Stimulated activated CD8-positive, alpha-beta memory T cell treated with anti-CD3 and anti-CD28 coated beads, Interleukin-4, amount 100 ng/mL, for 4 hours (primary cell): ENCODE measurements at places on chromosomes 1 and 21.

DNA sequence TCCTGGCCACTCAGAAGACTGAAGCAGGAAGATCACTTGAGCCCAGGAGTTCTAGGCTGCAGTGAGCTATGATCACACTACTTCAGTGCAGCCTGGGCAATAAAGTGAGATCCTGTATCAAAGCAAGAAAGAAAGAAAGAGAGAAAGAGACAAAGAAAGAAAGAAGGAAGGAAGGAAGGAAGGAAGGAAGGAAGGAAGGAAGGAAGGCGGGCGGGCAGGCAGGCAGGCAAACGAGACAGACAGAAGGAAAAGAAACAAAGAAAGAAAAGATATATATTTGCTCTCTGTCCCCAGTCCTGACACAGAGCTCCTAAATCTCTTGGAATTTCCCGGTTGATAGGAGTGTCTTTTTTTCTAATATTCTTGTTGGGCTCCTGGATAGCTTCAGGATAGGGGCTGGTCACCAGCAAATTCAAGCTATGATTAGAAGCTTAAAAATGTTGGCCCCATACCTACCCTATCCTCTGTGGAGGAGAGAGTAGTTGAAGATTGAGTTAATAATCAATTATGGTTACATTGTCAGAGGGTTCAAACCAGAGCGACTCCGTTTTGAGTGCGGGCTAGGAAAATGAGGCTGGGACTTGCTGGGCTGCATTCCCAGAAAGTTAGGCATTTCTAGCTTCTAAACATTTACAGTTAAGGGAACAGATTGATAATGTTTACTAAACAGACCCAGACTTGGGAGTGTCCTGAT, 3.3 kb upstream of the MIGA1 start:
- no peak for DNase-seq

DNA sequence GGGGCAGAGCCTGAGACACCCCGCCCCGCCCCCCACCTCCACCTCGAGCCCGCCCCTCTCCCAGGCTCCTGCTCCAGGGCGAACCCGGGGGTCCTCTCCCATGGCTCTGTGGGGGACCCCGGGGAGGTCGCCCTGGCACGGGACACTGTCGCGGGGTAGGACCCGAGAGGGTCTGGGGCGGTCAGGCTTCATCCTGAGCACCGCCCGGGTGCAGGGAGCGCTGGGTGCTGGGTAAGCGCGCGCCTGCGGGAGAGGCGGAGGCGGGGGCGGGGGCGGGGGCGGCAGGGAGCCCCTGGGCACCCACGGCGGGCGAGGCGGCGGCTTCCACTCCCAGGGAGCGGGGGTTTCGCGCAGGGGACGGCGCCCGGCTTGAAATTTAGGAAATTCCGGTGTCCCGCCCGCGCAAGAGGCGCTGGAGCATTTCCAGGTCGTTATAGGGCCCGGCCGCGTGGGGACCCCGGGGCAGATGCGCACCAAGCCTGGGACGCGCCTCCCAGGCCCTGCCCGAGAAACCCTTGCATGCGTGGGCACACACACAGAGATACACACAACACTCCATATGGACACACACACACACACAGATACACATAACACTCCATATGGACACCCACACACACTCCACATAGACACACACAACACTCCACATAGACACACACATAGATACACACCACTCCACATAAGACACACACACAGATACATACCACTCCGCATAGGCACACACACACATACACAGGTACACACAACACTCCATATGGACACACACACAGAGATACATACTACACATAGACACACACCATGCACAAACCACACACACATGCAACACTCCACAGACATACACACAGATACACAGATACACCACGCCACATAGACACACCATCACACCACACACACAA, 48.7 kb upstream of the SLC19A1 start:
- peak; percentile 41 for DNase-seq

- no peak for DNase-seq
Observed at GRCh38 chr1:37631036-37631435, 3.7 kb downstream of the RSPO1 start.

GRCh38 chr1:155185783-155186066, 12.1 kb downstream of the TRIM46 start:
- no peak for DNase-seq

DNA sequence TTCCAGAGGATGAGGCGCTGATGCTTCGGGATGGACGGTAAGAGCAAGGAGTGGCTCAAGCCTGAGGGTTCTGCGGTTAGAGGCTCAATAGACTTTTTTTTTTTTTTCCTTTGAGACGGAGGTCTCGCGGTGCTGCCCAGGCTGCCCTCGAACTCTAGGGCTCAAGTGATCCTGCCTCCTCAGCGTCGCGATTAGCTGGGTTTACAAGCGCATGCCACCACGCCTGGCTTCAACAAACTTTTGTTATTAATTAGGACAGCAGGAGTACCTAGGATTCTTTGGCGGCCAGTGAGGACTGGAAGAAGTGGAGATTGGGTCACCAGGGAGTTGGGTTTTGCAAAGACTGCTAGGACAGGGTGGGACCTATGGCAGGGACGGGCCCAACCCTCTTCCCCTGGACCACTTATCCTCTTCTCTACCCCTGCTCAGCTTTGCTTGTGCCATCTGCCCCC, 587 bp downstream of the SCNM1 start:
- no peak for DNase-seq

GRCh38 chr1:55669293-55669692, 454.1 kb upstream of the USP24 start:
- no peak for DNase-seq

DNA sequence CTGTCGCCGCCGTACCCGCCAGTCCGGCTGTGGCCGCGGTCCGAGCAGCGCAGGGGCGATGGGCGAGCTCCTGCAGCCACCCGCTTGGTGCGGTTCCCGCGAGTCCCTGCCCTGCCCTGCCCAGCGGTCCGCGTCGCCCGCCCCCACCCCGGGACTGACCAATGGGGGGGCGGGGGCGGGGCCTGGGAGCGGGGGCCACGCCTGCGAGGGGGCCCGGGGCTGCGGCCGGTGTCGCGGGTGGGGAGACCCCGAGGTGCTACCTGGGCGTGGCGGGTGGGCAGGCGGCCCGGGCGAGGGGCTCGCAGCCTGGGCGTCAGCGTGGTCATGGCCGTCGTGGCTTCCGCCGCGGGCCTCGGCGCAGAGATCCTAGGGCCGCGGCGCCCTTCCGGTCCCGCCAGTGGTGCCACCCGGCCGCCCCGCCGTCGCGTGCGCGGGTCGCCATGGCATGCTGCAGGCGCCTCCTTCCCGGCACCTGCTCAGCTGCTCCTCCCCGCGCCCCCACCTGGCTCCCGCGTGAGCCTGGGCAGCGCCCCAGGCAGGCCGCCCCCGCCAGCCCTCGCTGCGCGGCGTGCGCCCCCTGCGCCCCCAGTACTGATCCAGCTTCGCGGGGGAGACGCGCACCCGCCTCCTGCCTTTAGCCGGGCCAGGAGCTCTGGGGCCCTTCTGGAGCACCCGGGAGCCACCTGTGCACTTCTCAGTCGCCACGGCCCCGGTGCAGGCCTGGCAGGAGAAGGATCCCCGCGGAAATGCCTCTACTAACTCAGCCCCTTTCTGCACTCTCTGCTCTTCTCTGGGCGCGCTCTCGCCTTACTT, at the start of gene BMP8B:
Gene BMP8B (minus strand): TSS at position 108 of the 813 bp plus-strand sequence. CDS start 380 bp downstream, outside the sequence.
- DNase-seq: peak; percentile 7

GRCh38 chr21:34190576-34191321, 117.4 kb downstream of the MRPS6 start:
- DNase-seq: no peak

GRCh38 chr1:229068270-229068987, 202.5 kb upstream of the RAB4A start:
- no peak for DNase-seq

- no peak for DNase-seq
Observed at GRCh38 chr1:200909071-200909470, 14.4 kb downstream of the INAVA start.

DNA sequence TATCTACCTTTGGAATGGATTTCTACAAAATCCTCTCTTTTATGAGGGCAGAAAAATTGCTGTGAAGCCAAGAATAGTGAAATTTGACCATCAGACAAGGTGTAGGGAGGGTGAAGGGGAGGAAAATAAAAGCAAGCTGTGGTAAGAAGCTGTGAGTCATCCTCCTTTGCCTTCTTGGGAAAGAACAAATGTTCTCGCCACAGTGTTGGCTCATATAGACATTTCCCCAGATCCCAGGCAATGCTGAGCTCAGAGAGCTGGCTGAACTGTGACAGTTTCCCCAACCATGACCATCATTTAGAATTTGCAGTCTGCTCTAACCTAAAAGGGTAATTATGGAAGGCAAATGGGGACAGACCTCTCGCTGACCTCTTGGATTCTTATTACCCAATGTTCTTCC, 235.4 kb downstream of the PBX1 start:
- DNase-seq: no peak

GRCh38 chr1:193763266-193763665, 576.9 kb upstream of the B3GALT2 start:
- no peak for DNase-seq

- DNase-seq: no peak
Observed at GRCh38 chr1:92274939-92275338, 23.8 kb downstream of the GLMN start.

DNA sequence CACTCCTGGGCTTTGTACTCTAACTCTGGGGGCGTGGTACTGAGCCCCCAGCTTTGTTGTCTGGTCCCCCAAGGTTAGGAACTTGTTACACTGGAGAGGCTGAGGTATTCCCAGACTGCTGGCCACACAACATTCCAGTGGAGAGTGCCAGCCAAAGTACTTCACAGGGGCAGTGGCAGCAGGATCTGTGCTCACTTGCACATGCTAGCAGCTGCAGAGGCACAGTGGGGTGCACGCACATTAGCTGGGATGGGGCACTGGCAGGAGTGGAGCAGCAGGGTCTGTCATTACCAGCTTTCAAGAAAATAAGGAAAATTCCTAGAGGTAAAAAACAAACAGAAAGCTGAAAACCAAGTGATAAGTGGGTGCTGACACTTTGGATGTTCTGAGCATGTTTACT, 31.0 kb downstream of the ZNF691 start:
- DNase-seq: no peak

DNA sequence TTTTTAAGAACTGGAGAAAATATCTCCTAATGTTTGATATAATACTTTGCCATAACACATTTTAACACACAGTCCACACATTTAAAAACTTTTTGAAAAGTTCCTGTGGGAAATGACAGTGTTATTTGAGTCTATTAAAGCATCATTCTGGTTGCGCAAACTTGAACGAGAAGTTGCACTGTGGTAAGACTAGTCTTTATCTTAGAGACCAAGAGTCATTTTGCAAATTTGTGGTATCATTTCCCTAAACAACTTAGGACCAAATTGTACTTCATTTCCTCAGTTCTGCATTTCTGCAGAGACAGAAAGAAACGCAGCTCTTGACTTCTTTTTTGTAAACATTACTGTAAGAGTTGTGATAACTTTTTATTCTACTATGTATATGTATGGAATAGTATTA, at the start of gene RGS18:
Gene RGS18 (plus strand): TSS at position 282 of the 400 bp plus-strand sequence. CDS start 176 bp downstream, outside the sequence.
- no peak for DNase-seq

DNA sequence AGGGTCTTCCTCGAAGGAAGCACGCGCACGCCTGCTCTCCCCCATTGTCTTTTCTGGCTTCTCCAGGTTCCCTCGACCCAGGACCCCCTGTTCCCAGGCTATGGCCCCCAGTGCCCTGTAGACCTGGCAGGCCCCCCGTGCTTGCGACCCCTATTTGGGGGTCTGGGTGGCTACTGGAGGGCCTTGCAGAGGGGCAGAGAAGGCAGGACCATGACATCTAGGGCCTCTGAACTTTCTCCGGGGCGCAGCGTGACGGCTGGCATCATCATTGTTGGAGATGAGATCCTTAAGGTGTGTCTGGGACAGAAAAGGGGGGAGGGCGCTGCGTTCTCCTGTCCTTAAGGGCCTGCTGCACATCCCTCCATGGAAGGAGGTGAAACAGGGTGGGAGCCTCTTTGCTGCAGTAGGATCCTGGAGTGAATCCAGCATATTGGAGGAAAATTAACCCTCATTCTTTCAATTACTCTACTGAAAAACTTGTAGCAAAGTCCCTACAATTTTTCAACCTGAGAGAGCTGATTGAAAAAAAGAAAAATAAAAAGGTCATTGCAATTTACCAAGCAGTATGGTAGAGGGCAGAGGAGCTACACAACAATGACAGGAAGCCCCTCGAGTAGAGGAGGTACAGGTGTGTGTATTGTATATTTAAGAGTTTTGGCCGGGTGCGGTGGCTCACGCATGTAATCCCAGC, 777 bp downstream of the FLAD1 start:
- DNase-seq: no peak

GRCh38 chr1:66927528-66927927, 2.7 kb downstream of the MIER1 start:
- DNase-seq: no peak

DNA sequence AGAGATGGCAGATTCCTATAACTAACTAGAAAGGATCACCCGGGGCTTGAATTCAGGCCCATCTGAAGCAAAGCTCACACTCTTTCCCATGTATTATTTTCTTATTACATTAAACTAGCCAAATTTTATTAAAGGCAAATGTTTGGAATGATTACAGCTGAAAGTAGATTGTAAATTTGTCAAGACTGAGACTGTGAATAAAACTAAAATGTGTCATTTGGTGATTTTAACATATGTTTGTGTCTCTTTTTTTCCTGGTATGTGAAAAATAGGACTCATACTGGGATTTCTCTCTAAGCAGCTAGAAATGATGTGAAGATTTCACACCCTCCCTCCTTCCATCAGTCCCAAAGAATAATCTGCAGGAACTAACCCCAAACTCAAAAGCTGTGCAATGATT, 19.1 kb upstream of the KIAA0040 start:
- no peak for DNase-seq

GRCh38 chr1:226487921-226488320, 60.6 kb upstream of the STUM start:
- DNase-seq: no peak

DNA sequence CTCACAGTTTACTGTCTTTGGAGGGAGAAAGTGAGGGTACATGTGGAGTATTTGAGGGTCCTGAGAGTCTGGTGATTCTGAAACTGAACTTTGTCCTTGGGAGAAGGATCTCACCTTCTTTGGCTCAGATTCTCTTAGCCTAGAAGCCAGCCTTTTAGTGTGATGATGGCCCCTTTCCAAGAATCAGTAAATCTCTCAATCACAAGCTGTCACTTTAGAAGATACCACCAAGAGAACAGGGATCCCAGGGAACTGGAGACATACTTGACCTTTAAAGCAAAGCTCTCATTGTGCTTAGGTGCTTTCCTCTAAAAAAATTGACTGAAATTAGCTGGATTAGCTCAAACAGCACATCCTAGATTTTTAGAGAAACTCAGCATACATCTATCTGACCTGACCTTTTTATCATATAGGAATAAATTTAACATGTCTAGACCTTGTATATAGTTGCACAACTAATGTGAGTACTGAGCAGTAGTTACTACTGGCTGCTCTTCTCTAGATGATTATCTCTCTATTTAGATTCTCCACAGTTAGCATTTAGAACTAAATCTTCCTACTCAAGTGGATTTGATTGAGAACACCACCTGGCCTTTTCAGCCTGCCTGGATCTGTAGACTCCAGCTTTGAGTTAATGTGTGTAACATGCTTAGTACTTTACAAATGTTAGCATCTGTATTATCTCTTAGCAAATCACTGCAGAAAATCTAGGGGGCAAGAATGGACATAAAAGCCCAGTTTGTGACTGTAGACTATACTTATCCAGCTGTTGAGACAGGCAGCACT, 157.7 kb downstream of the MAST2 start:
- no peak for DNase-seq

- no peak for DNase-seq
Observed at GRCh38 chr1:182662121-182662890, 22.1 kb downstream of the RGS8 start.
